ENCODE measurements at places on chromosomes 11 and 22.
A peak's percentile ranks its signal among the peaks of the same experiment; 100 is the strongest.

GRCh38 chr22:23419171-23419570, 160.9 kb downstream of the IGLL1 start:
- DNase-seq = no peak

- no peak for DNase-seq
Observed at GRCh38 chr11:11537871-11538270, 83.9 kb downstream of the GALNT18 start.

- DNase-seq = no peak
Observed at GRCh38 chr11:64503186-64503753, 87.8 kb upstream of the SLC22A12 start.

DNA sequence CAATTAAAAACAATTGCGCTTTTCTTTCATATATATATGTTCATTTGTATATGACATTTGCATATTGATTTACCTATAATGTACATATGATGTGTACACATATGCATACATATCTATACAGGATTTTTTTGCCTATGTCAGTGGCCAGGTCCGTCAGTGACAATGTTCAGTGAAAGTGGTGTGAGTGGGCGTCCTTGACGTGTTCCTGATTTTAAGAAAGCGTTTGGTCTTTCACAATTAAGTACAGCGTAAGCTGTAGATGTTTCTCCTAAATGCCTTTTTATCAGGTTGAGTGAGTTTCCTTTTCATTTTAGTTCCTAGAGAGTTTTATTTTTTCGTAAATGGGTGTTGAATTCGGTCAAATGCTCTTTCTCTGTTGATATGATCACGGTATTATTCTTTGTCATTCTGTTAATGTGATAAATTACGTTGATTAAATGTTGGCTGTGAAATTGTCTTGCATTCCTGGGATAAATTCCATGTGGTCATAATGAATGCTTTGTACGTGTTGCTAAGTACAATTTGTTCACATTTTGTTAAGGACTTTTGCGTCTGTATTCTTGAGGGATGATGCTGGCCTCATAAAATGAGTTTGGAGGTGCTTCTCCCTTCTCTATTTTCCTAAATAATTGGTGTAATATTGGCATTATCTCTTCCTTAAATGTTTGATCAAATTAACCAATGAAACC, 10.6 kb upstream of the GNB1L start:
- DNase-seq = no peak

DNA sequence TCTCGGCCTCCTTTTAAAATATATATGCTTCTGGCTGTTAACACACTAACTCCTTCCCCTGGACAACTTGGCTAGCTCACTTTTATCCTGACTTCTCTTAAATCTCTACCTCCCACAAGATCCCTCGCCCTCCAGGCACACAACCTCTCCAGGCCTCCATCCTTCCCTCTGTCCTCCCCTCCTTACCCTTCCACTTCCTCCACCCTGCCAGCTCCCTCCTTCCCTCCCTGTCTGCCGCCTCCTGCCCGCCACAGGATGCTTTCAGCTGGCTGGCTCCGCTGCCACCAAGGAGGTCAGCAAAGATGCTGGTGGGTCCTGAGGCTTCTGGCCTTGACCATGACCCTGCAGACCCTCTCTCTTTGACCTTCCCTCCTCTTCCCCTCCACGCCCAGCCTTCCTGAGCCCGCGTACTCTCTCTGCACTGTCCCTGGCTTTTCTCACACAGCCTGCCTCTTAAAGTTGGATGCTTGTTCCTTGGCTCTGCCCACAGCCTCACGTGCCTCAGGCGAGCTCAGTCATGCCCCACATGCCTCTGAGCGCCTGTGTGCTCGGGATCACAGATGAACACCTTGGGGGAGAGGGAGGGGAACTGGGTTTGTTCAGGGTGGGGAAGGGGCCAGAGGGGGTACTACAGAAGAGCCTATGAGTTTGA, 6.7 kb downstream of the NFAM1 start:
- DNase-seq = no peak

- DNase-seq = no peak
Observed at GRCh38 chr22:42680648-42681047, 31.5 kb upstream of the CYB5R3 start.

DNA sequence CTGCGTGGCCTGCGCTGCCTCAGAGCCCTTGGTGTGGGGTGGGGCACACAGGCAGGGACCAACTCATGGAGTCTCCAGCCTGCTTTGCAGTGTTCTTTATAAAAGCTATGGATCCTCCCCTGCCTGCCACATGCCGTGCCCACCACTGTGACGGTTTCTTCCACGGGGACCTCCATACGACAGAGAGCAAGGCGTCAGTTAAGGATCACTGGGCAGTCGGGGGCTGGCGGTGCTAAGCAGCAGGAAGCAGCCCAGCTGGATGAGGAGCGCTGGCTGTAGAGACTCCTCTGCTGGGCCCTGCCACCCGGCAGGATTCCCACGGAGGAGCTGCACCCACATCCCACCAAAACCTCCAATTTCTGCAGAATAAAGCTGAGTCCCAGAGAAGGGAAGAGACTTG, 23.1 kb upstream of the EFCAB6 start:
- DNase-seq = no peak

DNA sequence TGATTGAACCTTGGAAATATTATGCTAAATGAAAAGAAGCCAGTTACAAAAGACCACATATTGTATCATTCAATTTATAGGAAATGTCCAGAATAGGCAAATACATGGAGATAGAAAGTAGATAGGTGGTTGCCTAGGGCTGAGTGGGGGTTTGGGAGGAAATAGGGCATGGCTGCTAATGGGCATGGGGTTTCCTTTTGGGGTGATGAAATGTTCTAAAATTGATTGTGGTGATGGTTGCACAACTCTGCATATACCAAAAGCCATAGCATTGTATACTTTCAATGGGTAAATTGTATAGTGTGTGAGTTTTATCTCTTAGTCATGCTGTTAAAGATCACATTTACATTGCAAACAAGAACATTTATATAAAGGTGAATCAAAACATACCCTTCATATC, 48.7 kb downstream of the LDLRAD3 start:
- DNase-seq = no peak

GRCh38 chr11:71562120-71562519, 3.2 kb upstream of the KRTAP5-10 start:
- DNase-seq = no peak

GRCh38 chr11:17150521-17150920, 57.3 kb downstream of the PIK3C2A start:
- DNase-seq = no peak

- no peak for DNase-seq
Observed at GRCh38 chr11:68503251-68503687, 42.7 kb downstream of the PPP6R3 start.

GRCh38 chr22:30386960-30387827, at the start of gene RNF215:
Gene RNF215 (minus strand): TSS chr22:30387411. CDS start chr22:30387313, 98 bp downstream.
- no peak for DNase-seq

DNA sequence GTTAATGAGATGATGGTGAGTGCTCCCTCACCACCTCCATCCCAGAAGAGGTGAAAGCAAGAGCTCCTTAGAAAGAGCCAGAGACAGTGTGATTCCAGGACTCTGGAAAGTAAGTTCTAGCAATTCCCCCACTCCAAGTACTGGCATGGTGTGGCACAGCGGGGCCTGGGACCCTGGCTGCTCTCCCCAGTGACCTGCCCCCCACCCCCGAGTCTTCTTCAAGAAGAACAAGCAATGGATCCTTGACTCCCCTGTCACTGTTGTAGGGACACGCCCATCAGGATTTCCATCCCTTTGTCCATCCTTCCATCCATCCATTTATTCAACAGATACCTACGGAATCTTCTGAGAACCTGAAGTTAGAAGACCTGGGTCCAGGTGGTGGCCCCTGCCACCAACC, 44.4 kb downstream of the C11orf96 start:
- DNase-seq = no peak

DNA sequence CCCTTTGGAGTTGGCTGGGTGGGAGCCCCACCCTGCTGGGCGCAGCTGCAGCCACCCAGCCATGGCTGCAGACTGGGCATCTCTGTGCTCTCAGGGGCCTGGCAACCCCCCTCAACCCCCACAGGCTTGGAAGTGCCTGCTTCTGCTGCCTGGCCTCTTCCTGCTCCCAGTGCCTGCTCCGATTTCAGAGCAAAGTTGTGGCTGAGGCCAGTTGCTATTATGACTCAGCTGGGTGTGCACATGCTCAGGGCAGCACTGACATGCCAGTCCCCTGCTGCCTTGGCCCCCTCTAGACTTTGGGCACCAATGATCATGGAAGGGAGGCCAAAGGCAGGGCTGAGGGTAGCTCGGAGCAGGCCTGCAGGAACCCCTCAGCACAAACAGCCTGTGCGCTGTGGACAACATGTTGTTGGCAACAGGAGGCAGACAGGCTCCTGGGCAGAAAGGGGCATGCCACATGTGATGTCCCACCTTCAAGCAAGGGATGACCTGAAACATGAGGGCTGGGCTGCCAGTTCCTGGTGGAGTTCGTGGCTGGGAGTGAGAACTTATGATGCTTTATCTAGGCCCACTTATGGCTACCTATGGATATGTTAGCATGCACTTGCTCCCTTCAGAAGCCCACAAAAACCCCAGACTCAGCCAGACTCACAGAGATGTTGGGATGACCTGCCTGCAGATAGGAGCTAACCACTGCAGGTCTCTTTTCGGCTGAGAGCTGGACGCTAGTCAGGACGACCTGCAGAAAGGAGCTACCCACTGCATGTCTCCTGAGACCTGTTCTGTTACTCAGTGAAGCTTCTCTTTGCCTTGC, 96.4 kb upstream of the AMOTL1 start:
- no peak for DNase-seq

DNA sequence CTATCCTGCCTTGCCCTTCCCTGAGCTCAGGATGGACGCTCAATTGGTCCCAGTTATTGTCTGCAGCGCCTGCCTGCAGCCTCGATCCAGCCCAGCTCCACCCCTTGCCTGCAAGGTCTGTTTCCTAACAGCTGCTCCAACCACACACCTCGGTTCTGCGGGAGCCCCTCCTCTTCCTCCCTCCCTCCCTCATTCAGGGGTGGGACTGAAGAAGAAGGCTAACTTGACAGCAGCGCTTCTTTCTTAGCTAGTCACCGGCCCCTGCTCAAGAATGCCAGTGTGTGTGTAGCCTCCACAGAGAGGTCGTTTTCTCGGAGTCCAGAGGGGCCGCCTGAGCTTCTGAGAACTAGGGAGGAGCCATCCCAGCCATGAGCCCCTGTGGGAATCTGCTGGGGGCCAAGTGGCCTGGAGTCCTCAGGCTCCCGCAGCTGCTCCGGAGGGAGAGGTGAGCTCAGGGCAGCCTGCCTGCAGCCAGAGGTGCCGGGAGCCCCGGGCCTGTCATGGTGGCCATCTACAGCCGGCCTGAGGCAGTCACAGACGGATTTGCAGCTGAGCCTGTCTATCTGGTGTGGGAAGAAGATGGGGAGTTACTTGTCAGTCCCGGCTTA, 36.1 kb downstream of the LIMK2 start:
- peak; percentile 74 for DNase-seq

GRCh38 chr11:83284501-83285150, 1.5 kb downstream of the CCDC90B start:
- DNase-seq = no peak

GRCh38 chr11:45543808-45544422, 121.5 kb downstream of the CHST1 start:
- no peak for DNase-seq

GRCh38 chr22:29773233-29773632, 6.1 kb downstream of the UQCR10 start:
- DNase-seq = no peak

- no peak for DNase-seq
Observed at GRCh38 chr11:13947379-13947778, 15.1 kb upstream of the SPON1 start.

GRCh38 chr22:31728857-31729256, 21.1 kb downstream of the PRR14L start:
- no peak for DNase-seq

GRCh38 chr11:122197066-122197987, 81.3 kb upstream of the BLID start:
- DNase-seq = no peak

DNA sequence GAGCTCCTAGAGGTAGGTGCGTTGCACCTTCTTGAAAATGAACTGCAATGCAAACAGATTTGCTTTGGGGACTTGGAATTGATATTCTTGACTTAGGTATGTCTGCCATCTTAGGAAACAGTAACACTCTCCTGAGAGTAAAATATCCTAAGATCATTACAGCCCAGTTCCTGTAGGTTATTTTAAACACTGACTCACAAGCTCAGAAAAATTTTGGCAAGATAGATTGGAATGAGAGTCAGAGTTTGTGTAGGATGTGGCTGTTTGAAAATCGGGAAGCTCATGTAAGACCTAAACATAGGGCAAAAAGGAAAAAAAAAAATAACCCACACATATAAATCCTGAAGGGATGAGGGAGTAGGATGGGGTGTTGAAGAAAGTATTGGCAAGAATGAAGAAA, 377.0 kb upstream of the LRRC4C start:
- DNase-seq = no peak

- DNase-seq = peak; percentile 29
Observed at GRCh38 chr22:23305922-23306374, 125.6 kb downstream of the BCR start.

DNA sequence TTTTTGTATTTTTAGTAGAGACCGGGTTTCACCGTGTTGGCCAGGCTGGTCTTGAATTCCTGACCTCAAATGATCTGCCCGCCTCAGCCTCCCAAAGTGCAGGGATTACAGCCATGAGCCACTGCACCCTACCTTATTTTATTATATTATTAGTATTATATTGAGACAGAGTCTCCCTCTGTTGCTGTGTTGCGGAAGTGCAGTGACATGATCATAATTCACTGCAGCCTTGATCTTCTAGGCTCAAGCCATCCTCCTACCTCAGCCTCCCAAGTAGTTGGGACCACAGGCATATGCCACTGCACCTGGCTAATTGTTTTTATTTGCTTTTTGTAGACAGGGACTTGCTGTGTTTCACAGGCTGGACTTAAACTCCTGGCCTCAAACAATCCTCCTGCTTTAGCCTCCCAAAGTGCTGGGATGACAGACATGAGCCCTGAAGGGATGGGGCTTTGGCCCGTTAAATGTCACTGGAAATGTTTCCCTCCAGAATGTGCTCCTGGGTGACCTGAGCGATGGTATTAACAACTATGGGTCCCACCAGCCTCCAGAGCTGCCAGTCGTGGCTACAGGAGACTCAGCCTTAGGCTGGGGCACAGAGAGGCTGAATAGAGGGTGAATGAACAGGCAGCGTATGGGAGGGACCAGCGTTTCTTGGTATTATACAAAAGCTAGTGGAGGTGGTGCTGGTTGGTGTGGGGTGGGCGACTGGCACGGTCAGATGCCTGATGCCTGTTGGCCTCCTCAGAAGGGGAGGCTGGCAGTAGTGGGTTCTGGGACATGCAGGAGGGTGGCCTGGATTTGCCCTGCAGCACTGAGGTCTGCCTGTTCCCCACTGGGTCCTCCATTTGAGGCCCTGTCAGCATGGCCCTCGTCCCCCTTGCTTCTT, 7.3 kb downstream of the TANGO2 start:
- DNase-seq = no peak

- no peak for DNase-seq
Observed at GRCh38 chr22:24985826-24986214, 33.3 kb downstream of the KIAA1671 start.
